ENCODE measurements at places on chromosomes 3 and 15.

GRCh38 chr3:47475029-47475569, 642 bp downstream of the SCAP start:
- no peak for DNase-seq

- no peak for DNase-seq
Observed at GRCh38 chr3:87478716-87479115, 202.3 kb upstream of the POU1F1 start.

GRCh38 chr15:92429378-92430068, 35.8 kb downstream of the ST8SIA2 start:
- DNase-seq: no peak

DNA sequence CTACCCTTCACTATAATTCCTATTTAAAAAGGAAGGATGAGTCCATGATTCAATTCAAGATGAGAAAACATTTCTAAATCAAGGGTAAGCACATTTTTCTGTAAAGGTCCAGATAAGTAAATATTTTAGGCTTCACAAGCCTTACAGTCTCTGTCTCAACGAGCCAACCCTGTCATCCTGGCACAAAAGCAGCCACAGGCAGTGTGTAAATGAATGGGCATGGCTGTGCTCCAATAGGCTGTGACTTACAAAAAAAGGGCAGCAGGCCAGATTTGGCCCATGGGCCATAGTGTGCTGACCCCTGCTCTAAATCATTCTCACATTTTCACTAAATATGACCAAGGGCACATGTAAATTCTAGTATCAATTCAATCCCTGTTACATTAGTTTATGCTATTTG, 200.4 kb downstream of the WNT5A start:
- no peak for DNase-seq
